ENCODE measurements at places on chromosomes 7 and 10.

GRCh38 chr7:150685219-150686029 is at the start of gene GIMAP2:
GIMAP2 (plus strand) TSS chr7:150685706; CDS start chr7:150687060, 1,354 bp downstream.
- no peak for DNase-seq

DNA sequence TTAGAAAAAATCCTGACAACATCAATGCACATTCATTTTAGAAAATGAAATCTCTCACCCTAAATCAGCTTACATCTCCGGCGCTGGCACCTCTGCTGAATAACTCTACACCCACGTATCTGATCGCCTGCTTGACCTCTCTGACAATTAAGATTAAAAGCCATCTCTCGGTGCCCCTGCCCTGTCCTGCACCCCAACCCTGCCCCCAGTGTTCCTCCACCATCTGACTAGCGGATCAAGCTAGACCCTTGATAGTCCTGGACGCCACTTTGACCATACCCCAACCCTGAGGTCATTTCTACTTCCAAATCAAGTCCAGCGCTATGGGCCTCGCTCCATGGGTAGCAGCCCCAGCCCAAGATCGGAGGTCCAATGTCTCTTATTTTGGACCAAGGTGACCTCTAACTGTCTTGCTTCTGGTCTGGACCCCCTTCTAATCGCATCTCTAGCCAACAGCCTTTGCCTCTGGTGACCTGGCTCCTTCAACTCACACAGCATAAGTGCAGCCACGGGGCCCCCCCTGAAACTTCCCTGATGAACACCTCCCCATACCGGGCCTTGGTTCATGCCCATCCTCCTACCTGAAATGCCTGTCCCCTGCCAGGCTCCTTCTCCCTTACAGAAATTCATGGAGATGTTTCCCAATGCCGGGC is 28.5 kb downstream of the BTBD16 start:
- DNase-seq: no peak

DNA sequence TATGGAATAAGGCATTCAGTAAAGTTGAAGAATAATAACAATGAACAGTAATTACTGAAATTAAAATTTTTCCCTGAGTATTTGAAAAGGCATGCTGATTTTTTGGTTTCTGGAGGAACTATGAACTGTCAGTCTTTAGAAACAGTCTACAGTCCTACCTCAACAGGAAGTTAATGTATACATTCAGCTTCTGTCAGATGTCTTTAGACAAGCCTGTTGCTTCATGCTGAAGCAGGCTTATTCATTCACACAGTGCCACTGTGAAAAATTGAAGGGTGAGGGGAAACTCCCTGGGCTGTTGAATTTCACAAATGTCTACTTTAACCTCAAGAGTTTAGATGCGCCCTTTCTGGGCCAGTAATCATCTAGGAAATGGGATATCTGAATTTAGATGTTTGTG is 3.5 kb downstream of the NRF1 start:
- DNase-seq: no peak

GRCh38 chr7:46178661-46179060 is 257.6 kb upstream of the IGFBP3 start:
- DNase-seq: no peak

- DNase-seq: no peak
Measured at GRCh38 chr7:154532771-154533170, 470.2 kb downstream of the PAXIP1 start.

All from stimulated activated CD4-positive, alpha-beta T cell treated with anti-CD3 and anti-CD28 coated beads, TNF-alpha, amount 100 ng/mL, for 4 hours (primary cell).